PC-9 (cell line): ENCODE measurements at places on chromosomes 13 and 19.

GRCh38 chr13:76266561-76266960 is 619.6 kb downstream of the KCTD12 start:
- no peak for DNase-seq

GRCh38 chr13:42990291-42991232 is 1.5 kb downstream of the EPSTI1 start:
- no peak for DNase-seq

DNA sequence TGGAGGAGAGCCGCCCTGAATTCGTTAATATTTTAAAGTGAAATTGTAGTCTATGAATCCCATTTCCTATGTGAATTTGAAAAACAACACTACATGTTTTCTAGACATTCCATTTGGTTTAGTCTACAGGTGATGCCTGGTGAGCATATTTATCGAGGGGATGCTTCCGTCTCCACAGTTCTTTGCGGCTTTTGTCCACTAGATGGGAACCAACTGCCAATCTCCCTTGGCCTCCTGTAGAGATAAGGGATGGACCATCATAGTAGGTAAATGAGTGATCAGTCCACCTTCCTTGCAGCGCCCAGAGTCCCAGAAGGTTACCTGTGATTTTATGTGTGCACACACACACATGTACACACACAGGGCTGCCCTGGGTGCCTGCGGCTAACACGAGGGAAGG is 289.8 kb upstream of the SOX21 start:
- no peak for DNase-seq

- DNase-seq = peak; percentile 8
These were observed 16.2 kb downstream of the LACC1 start for GRCh38 chr13:43895940-43896339.

GRCh38 chr13:101453784-101454201 is 1.3 kb downstream of the ITGBL1 start:
- DNase-seq = peak; percentile 94

- DNase-seq = no peak
These were observed at the start of gene S1PR5 for GRCh38 chr19:10517361-10517759. TSS of gene S1PR5 (minus strand) at chr19:10517447. CDS start at chr19:10515011, 2,436 bp downstream.

- DNase-seq = no peak
These were observed 238.3 kb upstream of the MAB21L1 start for GRCh38 chr13:35714588-35715377.

- DNase-seq = no peak
These were observed 24.2 kb downstream of the ELAVL1 start for GRCh38 chr19:7981199-7981598.

GRCh38 chr19:38375748-38376147 is 1.4 kb downstream of the PSMD8 start:
- no peak for DNase-seq

- no peak for DNase-seq
These were observed 130.3 kb downstream of the ATP8A2 start for GRCh38 chr13:25502031-25502430.

- no peak for DNase-seq
These were observed 79.1 kb downstream of the ZNF254 start for GRCh38 chr19:24166055-24166454.

DNA sequence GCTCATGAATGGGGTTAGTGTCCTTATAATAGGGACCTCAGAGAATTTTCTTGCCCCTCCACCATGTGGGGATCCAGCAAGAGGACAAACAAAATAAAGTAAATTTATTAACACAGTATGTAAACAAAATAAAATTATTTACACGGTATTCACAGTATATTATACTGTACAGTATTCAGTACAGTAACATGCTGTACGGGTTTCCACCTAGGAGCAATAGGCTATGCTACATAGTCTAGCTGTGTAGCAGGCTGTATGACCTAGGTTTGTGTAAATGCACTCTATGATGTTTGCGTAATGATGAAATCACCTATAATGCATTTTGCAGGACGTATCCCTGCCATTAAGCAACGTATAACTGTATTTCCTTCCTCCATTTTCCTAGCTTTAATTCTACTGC is 11.8 kb upstream of the DIAPH3 start:
- no peak for DNase-seq

DNA sequence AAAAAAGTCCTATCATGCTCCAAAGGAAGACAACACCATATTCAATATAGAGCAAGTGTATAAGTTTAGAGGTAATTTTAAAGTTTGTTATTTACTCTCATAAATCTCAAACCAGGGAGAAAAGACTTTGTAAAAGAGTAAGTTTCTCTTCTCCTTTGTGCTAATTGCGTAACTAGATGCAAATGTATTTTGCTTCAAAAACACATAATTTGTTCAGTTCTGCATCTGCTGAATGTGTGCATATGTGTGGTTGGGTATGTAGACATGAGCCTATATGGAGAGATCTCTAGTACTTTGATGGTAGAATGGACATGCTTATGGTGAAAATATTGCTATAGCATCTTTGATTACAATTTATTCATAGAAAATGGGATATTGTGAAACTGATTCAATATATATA is 17.8 kb upstream of the MIR17HG start:
- no peak for DNase-seq

- no peak for DNase-seq
These were observed 6.4 kb upstream of the BST2 start for GRCh38 chr19:17411801-17412200.

DNA sequence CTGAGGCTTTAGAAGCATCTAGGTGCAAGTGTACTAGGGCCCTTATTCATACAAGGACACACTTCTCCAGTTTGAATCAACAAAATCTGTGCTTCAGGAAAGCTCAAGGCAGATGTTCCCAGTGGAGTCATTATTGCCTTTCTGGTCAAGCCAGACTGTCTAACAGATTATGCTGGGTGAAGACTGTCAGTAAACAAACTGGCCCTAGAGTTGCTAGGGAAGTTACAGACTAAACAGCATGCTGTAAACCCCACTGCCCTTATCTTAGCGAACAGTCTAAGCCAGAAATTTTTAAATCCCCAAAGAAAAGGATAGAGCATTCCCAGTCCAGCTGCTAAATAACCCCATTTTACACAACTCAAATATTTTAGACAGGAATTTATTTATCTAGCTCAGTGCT is 1701.3 kb upstream of the PRR20A start:
- DNase-seq = no peak

DNA sequence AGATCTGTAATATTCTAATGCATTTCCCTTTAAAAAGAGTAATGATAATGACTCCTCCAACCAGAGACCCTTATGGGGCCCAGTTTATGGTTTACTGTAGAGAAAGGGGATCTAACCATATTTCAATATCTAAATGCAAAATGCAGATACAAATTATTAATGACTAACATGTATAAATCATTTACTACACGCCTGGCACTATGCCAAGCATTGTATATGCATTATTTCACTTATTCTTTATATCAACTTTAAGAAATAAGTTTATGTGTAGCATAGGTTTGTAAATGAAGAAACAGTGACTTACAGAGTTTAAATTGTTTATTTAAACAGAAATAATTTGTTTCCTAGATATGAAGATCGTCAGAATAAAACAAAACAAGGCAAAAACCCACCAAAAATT is 86.2 kb upstream of the SCEL start:
- no peak for DNase-seq

GRCh38 chr19:19461671-19462622 is 53.4 kb downstream of the TSSK6 start:
- no peak for DNase-seq

GRCh38 chr19:15378534-15379082 is 979 bp downstream of the AKAP8 start:
- peak; percentile 53 for DNase-seq

DNA sequence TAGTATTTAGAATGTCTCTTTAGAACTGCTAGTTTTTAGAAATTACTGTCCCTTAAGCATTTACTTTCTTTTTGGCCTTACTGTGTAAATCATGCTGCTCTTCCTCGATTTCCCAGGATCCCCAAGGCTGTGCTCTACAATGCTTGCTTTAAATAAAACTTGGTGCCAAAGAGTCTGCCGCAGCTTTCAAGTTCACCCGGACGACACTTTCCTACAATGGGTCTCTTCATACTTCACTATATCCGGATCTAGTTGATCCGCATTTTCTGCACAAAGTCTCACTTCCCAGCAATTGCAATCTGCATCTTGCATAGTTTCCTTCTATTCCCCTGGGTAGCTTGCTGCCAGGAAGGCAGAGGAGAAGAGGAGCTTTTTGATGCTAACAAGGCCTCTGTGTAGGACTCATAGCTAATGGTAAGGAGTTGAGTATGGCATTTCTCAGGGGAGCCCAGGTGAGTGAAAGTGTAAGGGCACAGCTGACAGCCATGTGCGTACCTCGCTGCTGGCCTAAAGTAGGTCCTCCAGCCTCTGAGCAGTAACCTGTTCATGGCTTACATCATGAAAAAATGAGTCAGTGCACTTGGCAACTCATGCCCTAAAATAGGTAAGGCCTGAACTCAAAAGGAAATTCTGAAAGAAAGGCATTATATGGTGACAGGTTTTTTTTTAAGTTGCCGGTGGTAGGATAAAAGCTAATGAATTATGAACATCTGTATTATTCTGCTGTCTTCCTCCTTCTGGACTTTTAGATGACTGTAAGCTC is 101.6 kb downstream of the ENOX1 start:
- no peak for DNase-seq

DNA sequence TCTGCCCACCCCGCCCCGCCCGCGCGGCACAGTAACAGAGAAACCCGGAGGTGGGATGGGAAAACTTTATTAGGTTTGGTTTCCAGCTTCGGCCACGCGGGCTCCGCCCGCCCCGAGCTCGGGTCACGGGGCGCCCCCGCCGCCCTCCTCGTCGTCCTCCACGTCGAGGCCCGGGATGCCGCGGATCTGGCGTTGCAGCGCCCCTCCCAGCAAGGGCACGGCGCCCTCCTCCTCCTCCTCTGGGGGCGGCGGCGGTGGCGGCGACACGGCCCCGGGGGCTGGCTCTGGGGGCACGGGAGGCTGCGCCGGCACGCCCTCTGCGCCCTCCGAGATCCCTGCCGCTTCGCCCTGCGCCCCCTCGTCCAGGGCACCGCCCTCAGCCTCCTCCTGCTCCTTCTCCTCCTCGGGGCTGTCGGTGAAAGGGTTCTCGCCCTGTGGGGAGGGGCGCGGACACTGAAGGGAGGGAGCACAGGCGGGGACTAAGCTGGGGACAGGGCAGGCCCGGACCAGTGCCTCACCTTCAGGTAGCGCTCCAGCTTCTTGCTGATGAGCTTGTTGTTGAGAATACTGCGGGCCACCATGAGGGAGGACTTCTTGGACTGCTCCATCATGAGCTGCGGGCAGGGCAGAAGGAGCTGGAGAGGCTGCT is 536 bp upstream of the AKAP8 start:
- DNase-seq = peak; percentile 86

DNA sequence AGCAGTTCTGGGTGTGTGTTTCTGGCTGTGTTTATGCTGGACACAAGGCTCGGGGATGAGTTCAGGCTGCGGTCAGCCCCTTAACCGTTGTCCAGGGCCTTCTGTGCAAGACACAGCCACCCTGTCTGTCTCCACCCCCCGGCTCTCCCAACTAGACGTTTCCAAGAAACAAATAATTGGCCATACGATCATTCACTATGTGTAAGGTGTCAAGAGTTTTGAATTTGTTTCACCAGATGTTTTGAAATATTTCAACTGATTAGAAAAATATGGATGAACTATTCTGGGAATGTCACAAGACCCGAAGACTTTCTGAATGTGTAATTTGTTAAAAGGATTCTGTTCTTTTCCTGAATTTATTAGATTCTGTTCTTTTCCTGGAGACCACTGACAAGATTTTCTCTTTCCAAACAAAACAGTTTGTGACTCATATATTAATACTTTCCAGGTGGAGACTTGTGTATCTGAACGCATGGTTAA is 318.2 kb downstream of the MYO16 start:
- DNase-seq = no peak

GRCh38 chr13:26680572-26680971 is 80.0 kb downstream of the GPR12 start:
- no peak for DNase-seq

GRCh38 chr13:25729201-25729600 is 322.6 kb downstream of the SHISA2 start:
- DNase-seq = no peak
